H4 (cell line): ENCODE measurements at places on chromosomes 4 and X.

DNA sequence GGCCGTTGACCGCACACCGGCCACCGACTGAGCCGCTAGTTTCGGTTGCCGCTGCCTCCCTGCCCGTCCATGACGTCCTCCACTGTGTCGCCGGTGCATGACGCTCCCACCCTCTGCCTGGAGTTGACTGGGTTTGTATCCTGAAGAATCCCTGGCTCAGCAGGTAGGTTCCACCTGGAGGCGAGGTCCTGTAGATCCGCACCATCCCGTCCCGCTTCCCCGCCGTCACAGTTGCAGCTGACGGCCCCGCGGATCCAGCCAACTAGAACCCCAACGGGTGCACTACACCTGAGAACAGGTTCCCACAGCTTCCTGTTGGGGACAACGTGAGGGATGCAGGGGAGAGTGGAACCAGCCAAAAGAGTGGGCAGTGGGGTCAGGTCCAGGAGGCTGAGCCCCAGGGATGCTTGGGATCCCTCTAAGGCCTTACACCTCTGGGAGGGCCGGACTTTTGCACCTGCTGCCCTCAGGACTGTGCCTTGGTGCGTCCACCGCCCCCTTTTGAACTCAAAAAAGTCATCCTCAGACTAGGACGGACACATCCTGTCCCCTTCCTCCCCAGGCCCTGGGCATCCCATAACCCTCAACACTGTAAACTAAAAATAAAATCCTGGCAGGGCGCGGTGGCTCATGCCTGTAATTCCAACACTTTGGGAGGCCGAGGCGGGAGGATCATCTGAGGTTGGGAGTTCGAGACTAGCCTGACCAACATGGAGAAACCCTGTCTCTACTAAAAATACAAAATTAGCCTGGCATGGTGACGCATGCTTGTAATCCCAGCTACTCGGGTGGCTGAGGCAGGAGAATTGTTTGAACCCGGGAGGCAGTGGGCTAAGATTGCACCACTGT is 1.1 kb upstream of the SLBP start:
- peak; percentile 15 for DNase-seq

DNA sequence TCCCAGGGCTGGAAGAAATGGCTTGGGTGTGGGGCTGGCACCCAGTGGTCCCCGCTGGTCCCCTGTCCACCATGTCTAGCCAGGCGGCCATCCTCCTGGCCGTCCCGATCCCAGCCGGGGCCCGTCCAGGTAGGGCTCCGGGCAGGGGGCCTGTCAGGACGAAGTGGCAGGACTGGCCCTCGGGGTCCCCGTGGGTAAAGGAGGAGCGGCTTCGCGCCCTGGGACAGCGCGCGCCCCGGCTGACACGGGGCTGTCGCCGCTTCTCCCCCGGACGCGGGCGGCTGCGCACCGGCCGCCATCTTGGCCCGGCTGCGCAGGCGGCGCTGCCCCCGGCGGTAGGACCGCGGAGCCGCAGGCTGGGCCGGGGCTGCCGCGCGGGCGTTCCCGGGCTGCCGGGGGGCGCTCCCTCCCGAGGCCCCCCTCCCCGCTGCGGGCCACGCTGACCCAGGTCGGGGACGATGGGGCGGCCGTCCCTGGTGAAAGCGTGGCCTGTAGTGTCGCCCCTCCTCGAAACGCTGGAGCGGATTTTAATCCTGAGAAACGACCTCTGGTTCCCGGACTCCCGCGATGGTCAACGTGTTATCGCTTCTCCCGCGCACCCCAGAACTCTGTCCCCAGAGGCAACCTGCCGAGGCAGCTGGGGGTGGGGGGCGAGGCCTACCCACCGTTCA is 60.4 kb upstream of the BCOR start:
- no peak for DNase-seq

GRCh38 chrX:149570668-149571067 is 16.6 kb downstream of the MAGEA9B start:
- DNase-seq: peak; percentile 87

- DNase-seq: no peak
Measured at GRCh38 chrX:140912606-140913005, 89.8 kb upstream of the SPANXB1 start.

DNA sequence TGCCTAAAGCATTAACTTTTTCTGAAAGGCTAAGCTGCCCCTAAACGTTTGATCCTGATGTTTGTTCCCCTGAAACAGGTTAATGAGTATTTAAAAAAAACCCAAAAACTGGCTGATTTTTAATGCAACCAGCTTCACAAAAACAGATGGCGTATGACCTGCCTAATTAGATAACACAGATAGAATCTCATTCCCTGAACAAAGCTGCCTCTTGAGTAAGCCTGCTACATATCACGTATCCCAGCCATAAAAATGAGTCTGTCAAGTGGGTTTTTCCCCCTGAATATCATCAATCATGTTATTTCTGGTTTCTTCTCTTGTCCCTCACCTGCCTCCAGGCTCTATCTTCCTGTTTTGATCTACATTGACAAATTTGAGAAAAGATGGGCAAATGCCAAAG is 154.2 kb upstream of the FAM9B start:
- DNase-seq: no peak

- DNase-seq: no peak
Measured at GRCh38 chrX:11137543-11138139, 26.5 kb downstream of the HCCS start.
